ENCODE measurements at places on chromosomes 2 and 18.
A peak's percentile ranks its signal among the peaks of the same experiment; 100 is the strongest.

DNA sequence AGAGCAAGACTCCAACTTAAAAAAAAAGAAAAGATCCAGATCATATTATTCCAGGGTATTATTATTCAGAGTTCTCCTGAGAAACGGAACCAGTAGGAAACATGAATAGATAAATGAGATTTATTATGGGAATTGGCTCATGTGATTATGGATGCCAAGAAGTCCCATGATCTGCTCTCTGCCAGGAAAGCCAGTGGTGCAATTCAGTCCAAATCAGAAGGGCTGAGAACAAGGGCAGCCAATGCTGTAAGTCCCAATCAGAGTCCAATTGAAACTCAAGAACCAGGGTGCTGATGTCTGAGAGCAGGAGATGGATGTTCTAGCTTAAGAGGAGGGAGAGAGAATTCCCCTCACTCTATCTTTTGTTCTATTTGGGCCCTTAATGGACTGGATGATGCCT lies 7.8 kb downstream of the SCYGR2 start:
- no peak for DNase-seq

DNA sequence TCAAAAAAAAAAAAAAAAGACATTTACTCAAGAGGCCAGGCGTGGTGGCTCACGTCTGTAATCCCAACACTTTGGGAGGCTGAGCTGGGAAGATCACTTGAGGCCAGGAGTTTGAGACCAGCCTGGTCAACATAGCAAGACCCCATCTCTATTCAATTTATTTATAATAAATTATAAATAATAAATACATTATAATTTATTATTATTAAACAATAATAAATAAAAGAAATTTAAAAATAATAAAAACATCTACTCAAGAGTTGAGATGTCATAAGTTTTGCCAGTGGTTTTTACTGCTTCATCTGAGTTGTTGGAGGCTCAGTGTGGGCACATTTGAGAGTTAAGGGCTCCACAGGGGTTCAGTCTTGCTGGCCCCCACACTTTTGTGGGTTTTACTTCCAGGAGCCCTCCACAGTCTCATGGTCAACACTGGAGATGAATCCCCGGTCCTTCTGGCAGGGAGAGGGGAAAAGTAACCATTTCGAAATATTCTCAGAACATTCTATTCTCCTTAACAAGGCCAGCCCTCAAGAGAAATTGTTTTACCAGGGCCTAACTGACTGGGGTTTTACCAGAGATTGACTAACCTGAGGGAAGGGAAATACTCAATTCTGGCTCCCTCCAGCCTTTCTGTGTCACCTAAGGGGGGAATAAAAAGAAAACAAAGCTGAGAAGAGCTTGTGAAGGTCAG lies 51.6 kb upstream of the NCOA1 start:
- no peak for DNase-seq

GRCh38 chr2:43438342-43438741 lies 157.5 kb downstream of the THADA start:
- DNase-seq: no peak

DNA sequence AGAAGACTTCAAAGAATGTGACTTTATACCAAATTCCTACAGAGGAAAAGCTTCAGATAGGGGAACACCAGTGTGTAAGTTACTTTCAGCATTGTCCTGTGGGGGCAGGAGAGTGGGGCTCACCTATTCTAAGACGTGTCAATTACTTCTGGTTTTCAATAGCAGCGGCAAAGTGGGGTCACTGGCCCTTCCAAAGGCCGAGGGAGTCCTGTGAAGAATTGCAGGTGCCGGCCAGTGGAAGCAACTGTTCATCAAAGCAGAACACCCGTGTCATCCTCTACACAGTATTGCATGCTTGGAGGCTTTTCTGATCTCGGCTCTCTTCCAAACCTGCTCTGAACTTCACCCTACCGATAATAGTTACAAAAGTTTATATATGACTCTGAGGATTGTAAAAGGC lies 1176.5 kb upstream of the TMEFF2 start:
- DNase-seq: no peak

- DNase-seq: no peak
Observed at GRCh38 chr2:133817680-133818566, 249.7 kb upstream of the NCKAP5 start.

- DNase-seq: no peak
Observed at GRCh38 chr2:231129216-231129615, 4.4 kb upstream of the HTR2B start.

DNA sequence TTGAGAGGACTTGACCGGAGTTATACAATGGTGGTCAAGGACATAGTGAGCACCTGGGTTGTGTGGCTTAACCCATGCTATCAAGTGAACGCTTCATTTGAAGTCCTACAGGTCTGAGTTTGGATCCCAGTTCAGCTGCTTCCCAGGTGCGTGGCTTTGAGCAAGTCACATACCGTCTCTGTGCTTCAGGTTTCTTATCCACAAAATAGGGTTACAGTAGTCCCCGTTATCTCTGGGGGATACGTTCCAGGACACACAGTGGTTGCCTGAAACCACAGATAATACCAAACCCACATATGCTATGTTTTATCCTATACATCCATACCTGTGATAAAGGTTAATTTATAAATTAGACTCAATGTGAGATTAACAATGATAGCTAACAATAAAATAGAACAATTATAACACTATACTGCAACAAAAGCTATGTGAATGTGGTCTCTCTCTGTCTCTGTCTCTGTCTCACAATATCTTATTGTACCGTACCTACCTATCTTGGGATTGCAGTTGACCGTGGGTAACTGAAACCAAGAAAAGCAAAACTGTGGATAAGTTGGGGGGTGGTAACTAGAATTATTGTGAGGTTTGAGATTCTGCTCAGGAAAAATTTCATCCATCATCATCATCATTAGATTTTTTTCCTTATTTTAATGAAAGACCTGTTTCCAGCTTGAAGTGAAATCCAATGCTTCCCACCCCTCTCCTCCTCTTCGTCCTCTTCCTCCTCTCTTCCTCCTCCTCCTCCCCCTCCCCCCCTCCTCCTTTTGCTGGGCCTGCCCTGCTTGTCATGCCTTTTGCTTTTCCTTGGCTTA lies 22.7 kb downstream of the LBH start:
- DNase-seq: no peak

GRCh38 chr2:207330912-207331311 lies 165.2 kb upstream of the KLF7 start:
- peak; percentile 57 for DNase-seq

GRCh38 chr2:228927028-228928010 lies 343.8 kb downstream of the PID1 start:
- no peak for DNase-seq

DNA sequence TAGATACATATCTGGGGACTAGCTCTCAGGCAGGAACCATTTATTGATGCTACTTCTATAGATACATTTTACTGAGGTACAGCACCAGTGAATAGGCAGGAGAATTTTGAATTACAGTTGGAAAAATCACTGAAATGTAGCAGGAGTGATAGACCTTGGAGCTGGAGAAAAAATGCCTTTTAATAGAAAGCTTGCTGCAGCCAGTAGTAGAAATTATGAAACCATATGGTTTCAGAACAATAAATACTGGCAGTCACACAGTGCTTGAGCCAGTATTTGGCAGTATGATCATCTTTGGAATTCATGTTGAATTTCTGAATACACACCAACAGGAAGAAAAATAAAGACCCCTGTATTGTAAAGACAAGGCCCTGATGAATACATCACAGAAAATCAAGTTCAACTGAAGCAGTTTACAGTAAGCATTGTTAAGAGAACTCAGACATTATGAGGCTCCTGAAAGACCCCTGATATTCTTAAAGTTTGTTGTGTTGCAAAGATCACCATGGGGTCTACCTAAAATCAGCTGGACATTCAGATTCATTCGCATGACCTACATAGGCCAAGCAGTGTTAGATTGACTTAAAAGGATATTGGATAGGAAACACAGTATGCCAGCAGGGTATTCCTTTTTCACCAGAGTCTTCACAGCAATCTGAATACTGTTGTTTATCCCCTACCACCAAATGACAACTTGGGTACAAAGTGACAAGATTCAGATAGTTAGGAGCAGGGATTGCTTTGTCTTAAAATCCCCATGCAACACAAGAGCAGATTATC lies 139.0 kb downstream of the EHBP1 start:
- no peak for DNase-seq

- DNase-seq: no peak
Observed at GRCh38 chr2:58645017-58645416, 403.9 kb upstream of the FANCL start.

DNA sequence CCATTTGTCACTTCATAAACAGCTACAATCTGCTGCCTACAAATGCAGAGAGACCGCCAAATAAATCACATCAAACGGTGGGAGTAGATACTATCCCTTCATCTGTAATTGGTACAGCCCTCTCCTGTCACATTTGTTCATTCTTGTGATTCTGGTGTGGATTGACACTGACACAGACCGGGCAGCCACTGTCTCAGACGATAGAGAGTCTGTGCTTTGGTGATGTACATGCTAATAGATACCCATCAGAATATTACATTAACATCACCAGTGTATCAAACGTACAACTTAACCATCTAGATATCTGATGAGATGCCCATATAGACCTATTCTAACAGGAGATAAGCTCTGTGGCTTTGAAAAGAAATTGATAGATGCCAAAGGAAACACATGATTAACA lies 419.7 kb upstream of the ZEB2 start:
- no peak for DNase-seq

- no peak for DNase-seq
Observed at GRCh38 chr2:165214093-165214492, 10.2 kb upstream of the SCN3A start.

- no peak for DNase-seq
Observed at GRCh38 chr2:9720352-9721093, 89.7 kb upstream of the YWHAQ start.

DNA sequence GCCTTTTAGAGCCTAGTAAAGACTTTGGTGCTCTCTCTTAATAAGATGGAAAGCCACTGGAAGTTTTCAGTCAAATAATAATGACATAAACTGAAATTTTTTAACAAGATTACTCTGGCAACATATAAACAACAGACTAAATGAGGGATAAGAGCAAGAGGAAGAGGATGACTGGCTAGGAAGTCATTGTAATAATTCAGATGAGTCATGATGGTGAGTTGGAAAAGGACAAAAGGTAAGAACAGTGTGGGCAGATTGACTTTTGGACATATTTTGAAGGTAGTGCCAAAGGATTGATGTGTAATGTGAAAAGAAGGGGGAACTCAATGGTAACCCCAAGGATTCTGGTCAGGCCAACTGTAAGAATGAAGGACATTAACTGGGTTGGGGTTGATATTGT lies 310.3 kb downstream of the NOL4 start:
- no peak for DNase-seq

GRCh38 chr2:20144861-20145260 lies 80.1 kb downstream of the SDC1 start:
- DNase-seq: no peak

- DNase-seq: no peak
Observed at GRCh38 chr2:229713371-229714079, 830 bp downstream of the DNER start.

- no peak for DNase-seq
Observed at GRCh38 chr2:28586867-28587266, 91.0 kb downstream of the PLB1 start.

- no peak for DNase-seq
Observed at GRCh38 chr2:113846429-113846828, 43.5 kb upstream of the ACTR3 start.

DNA sequence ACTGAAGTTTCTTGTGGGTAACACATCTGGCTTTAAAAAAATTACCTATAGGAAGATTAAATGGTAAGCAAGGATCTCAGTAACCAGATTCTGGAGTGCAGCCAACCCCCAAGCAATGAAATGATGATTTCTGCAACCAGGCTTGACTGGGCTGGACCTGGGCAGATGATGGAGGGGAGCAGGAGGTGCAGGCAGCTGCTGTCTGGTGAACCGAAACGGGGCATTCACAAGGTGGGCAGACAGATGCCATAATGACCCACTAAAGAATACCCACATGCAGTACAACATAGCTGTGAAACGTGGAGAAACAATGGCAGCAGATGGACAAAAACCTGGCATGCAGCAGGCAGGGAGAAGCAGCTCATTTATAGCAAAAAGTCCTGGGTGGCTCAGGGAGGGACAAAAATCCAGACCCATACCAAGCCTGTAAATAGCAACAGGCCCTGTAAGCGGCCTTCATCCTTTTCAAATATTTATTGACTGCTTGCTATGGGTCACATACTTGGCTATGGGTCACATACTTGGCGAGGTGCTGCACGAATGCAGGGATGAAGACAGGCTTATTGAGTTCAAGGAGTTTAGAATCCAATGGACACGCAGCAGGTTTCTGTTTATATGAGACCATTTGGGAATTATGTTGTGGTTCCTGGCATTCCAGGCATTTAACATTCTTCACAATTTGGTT lies 244.7 kb downstream of the HRH4 start:
- DNase-seq: no peak

DNA sequence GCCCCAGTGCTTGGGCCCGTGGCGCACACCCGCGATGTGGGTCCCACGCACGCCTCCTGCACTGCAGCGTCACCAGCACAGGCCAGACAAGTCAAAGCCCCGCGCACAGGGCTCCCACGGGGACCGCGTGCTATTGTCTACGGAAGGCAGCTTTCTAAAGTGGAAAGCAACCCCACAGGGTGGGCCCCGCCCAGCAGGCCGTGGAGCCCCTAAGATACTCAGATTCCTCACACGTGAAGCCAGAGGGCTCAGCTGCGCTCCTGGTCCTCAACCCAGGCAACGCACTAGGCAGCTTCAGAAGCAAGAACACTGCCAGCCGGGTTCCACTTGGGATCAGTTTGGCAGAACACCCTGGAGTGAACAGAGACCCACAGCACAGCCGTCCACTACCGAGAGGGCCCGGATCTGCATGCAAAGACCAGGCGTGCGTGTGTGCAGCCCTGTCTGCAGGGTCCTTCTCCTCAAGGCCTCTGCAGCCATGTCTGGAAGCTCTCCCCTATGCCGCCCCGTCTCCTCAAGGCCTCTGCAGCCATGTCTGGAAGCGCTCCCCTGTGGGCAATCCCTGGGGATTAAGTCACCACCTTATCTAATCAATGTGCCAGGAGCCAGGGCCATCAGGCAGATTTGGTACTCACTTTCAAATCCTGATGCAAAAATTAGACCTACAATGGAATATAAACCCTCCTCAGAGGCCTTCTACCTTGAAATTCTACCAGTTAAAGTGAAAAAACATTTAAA lies 231.3 kb downstream of the HDAC4 start:
- DNase-seq: no peak

DNA sequence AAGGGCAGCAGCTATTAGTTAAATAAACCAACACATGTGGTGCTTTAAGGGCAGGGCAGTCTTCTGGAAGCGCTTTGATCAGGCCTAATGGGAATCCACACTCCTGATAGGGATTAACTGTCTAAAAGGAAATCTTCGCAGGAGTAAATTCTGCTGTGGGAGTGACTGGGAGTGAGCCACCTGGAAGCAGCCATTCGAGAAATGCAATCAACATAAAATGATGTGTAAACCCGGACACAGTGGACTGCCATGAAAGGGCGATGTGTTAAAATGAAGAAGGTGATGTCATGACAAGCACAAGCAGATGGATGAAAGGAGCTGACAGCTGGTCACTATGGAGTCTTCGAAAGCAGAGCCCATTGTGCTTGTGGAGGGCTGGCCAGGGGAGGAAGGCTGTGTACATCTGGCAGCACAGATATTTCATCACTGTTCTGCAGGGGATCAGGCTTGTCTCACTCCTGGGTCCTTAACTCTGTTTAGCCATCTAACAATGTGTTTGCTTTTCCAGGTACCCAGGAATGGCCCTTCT lies 24.8 kb upstream of the GALNT14 start:
- no peak for DNase-seq

GRCh38 chr2:48435909-48436308 lies 94.0 kb upstream of the STON1 start:
- DNase-seq: no peak

GRCh38 chr18:54466248-54467005 lies 108.7 kb downstream of the C18orf54 start:
- DNase-seq: no peak
